CD4-positive, alpha-beta T cell treated with Interleukin-10 for 1 hour (primary cell): ENCODE measurements at places on chromosomes 3 and 15.
A peak's percentile ranks its signal among the peaks of the same experiment; 100 is the strongest.

DNA sequence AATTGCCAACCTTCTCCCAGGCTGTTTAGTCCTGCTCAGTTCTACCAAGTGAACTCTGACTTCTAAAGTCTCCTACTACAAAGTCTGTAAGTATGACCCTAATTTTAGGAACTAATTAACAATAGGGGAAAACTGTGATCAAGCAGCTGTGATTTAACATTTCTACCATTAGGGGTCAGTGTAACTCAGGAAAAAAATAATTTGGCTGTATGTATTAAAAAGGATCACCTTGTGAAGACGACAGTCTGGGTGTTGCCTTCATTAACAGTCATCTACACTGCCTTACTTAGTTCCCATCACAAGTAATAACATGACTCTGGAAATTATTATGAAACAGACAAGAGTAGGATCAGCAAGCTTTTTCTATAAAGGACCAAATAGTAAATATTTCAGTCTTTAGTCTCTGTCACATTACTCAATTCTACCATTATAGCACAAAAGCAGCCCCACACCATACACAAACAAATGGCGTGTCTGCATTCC is 4.2 kb upstream of the NPHP3 start:
- peak; percentile 78 for DNase-seq

- peak; percentile 88 for DNase-seq
Observed at GRCh38 chr3:15557511-15557946, 36.0 kb upstream of the COLQ start.

- DNase-seq = no peak
Observed at GRCh38 chr3:105429034-105429762, 62.5 kb downstream of the ALCAM start.

DNA sequence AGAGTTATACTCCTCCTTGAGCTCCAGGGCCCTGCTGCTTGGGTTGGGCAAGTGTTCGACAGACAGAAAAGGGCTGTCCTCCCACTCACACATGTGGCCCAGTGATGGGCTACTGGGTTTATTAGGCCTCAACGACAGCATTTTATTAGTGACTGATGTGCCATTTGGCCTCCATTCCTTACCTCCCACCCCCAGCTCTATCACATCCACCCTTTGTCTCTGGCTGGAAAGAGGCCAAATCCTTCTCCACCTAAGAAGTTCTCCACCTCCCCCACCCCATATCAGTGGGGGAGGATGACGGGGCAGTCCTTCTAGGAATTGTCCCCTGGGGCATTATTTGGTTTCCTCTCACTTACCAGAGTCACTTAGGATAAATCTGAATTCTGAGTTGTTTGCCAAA is 57.1 kb upstream of the WNT5A start:
- no peak for DNase-seq

- DNase-seq = no peak
Observed at GRCh38 chr3:187746059-187746441, 782 bp upstream of the BCL6 start.

DNA sequence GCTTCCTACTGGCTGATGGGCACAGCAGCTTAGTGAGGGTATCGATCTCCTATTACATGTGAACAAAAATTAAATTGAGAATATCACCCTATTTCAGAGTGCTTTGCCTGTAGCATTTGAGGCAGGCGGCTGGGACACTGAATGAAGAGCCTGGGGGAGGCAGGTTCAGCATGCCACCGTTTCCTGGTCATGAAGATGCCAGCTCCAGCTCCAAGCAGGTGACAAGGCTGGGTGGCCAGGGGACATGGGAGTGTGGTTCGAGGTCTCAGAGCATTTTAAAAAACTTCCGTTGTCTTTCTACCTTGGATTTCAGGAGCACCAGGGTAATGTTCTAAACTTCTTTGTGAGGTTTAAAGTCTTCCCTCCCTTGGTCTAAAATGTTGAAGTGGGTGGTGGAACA is 158.2 kb downstream of the RPLP1 start:
- DNase-seq = no peak

DNA sequence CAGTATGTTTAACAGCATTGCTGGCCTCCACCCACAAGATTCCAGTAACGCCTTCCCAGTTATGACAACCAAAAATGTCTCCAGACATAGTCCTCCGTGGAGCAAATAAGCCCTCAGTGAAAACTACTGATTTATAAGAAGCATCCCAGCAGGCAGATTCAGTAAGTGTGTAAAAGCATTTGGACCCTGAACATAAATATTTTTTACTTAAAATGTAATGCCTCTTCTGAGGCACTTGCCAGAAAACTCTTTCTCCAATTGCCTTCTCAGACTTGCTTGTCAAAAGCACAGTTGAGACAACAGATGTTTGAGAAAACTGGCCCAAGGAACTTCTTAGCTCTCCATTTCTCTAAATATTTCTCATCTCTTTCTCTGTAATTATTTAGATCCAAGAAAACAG is 31.8 kb upstream of the DCLK3 start:
- DNase-seq = no peak

GRCh38 chr15:60399931-60400330 is 2.1 kb upstream of the ANXA2 start:
- DNase-seq = no peak

DNA sequence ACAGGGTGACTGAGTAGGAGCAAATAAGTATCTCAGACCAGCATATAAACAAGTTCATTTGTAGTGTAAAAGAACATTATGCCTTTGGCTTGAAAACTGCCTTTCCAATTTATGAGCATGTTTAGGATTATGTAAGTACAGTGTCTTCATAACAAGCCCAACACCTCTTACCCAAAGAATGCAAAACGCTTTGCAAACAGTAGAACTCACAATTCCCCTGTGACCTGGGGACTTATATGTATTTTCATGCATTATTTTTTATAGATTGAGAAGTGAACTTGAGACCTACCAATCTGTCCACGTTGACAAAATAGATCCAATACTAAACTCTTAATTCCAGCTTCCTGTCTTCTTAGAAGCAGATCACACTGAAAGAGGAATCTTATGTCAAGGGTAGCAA is 202.1 kb downstream of the TP63 start:
- no peak for DNase-seq

DNA sequence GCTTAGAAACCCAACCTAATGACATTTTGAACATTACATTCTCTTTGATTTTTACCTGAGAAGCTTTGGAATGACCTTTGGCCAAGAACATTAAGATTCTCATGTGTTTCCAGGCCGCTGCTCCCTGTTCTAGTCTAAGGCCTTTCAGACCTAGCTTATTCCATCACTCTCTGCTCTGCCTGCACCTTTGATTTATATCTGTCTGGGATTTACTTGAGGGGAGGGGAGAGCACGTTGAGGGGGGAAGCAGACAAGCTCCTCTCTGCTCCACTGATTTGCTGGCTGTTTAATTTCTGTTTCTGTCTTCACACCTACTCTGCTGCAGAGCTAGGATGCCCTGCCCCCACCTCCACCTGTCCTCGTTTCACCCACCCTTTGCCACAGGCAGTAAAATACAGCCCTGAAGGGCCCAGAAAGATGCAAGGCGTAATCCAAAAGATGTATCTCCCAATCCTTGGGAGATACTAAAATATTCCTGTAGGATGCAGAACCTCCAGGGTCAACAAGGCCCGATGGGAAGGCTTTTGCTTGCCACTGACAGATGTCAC is 429.8 kb downstream of the EPHB1 start:
- DNase-seq = no peak

GRCh38 chr15:100108846-100109245 is 232.9 kb downstream of the ADAMTS17 start:
- no peak for DNase-seq

GRCh38 chr3:109122690-109123089 is 4.8 kb upstream of the MORC1 start:
- DNase-seq = no peak

- DNase-seq = no peak
Observed at GRCh38 chr15:28942571-28942970, 56.8 kb downstream of the APBA2 start.

DNA sequence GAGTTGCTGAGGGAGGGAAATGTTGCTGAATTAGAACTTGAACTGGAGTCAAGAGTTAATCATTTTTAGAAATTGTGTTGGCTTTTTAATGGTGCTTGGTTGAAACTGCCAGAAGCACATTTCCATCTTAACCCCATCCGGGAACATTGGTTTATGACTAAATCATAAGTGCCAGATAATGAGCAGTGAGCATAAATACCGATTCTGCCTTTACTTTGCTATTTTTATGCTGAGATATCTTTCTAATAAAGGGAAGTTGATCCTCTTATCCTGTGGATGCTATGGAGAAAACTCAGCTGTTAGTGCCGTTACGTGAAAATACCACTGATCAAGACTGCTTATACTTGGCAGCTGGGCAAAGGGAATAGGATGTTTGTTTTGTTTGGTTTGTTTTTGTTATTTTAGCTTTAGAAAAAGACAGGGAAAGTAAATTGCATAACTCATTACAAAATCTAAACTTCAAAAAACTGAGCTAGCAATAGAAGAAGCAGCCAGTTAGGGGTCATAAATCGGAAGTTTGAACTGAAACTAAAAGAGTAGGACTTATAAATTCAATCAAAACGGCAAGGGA is 813.1 kb downstream of the NAALADL2 start:
- DNase-seq = no peak

DNA sequence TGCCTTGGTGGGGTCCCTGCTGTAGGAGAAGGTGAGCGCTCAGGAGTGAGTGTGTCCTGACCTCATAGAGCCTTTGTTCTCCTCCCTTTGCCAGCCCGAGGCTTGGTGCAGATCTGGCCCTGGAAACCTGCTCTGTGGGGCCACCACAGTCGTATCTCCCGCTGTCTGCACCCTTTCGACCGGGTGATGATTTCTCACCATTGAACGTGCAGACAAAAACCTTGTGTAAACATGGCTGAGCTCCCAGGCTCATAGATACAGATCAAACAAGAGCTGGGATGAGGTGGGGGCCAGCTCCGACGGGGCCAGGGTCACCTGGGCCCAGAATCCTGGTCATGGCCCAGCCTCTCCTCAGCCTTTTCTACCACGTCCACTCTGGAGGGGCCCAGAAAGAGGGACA is 34.6 kb upstream of the ESYT3 start:
- DNase-seq = no peak

- no peak for DNase-seq
Observed at GRCh38 chr3:191330530-191331048, 263 bp upstream of the UTS2B start.

GRCh38 chr15:83300826-83301225 is 16.4 kb upstream of the BNC1 start:
- DNase-seq = no peak

- DNase-seq = no peak
Observed at GRCh38 chr3:140715035-140715434, 37.2 kb downstream of the TRIM42 start.

- no peak for DNase-seq
Observed at GRCh38 chr15:77081971-77082370, 11.1 kb upstream of the TSPAN3 start.

GRCh38 chr3:49370585-49371290 is 12.6 kb upstream of the GPX1 start:
- DNase-seq = no peak

DNA sequence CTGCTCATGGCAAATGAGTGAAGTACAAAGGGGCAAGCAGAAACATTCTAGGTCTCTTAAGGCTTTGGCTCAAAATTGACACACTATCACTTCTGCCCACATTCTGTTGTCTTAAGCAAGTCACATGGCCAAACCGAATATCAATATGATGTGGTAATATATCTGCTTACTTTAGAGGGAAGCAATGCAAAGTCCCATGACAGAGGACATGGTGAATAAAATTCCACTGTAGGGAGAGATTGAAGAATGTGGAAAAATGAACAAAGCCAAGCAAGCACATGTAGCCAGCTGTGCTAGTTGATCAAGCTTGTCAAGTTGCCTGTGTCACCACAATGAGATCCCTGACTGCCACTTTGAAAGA is 11.2 kb upstream of the TBC1D5 start:
- no peak for DNase-seq
